CD8-positive, alpha-beta T cell (primary cell): ENCODE measurements at places on chromosomes 1 and 21. TPM values are rescaled to one million over a fixed set of nuclear protein-coding genes. Genes with fewer than 3 reads are reported as not detected.

GRCh38 chr21:31983120-31983519 lies 110.3 kb downstream of the HUNK start:
- DNase-seq: no peak

DNA sequence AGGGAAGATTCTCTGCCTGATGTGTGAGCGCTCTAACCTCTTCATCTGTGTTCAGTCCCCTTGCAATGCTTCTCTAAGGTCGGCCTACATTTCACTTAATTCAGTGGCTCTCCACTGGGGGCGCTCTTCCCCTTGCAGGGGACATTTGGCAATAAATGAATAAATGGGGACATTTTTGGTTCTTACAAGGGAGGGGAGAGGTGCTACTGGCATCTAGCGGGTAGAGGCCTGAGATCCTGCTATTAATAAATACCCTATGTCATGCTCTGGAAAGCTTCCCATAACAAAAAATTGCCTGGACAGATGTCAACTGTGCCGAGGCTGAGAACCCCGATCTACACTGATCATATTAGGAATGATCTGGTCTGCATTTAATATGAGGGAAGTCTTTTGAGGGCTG lies 25.9 kb upstream of the DNAJC11 start:
- peak; percentile 51 for DNase-seq

DNA sequence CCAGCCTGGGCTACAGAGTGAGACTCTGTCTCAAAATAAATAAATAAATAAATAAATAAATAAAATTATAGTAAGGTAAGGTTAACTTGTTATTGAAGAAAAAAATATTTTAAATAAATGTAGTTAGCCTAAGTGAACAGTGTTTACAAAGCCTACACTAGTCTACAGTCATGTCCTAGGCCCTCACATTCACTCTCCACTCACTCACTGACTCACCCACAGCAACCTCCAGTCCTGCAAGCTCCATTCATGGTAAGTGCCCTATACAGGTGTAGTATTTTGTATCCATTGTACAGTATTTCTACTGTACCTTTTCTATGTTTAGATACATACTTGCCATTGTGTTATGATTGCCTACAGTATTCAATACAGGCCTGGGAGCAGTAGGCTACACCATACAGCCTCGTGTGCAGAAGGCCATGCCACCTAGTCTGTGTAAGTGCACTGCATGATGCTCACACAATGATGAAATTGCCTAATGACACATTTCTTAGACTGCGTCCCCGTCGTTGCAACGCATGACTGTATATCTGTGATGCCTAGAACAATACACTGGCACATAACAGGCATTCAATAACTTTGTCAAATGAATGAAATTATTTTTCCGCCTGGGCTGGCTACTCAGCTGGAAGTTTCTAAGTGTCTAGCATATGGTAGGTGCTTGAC lies 14.8 kb downstream of the KCNN3 start:
- no peak for DNase-seq

DNA sequence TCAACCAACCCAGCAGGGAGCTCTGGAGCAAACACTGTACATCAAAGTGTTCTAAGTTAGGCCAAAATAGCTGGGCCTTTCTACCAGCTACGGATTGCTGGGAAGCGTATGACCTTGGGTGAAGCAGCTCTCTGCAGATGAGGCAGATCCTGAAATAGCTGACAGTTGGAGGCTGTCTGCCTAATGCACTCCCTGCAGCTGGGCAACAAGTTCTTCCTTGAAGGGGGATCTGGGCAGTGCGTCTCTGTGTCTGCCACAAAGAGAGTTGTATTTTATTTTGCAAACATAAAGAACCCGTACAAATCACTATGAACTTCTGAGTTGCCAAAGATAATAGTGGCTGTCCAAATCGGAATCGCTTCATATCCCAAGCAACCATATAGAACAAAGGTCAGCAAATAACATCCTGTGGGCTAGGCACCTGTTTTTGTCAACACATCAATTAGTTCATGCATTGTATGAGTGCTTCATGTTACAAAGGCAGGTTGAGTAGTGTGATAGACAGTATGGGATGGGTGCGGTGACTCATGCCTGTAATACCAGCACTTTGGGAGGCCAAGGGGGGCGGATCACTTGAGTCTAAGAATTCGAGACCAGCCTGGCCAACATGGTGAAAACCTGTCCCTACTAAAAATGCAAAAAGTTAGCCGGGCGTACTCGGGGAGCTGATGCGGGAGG lies 29.1 kb upstream of the KLF17 start:
- no peak for DNase-seq

DNA sequence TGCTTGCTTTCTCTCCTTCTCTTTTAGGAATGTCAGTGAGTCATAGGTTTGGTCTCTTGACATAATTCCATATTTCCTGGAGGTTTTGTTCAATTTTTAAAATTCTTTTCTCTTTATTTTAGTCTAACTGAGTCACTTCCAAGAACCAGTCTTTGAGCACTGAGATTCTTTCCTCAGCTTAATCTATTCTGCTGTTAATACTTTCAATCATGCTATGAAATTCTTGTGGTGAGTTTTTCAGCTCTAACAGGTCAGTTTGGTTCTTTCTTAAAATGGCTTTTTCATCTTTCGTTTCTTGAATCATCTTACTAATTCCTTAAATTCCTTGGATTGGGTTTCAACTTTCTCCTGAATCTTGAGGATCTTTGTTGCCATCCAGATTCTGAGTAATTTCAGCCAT lies 321.0 kb downstream of the PTBP2 start:
- no peak for DNase-seq

GRCh38 chr1:230626232-230626631 lies 16.0 kb upstream of the COG2 start:
- DNase-seq: no peak

- no peak for DNase-seq
Observed at GRCh38 chr1:24411963-24412362, 1.6 kb downstream of the STPG1 start.

GRCh38 chr1:156550346-156550745 lies 22.0 kb downstream of the IQGAP3 start:
- no peak for DNase-seq

GRCh38 chr1:199551967-199552565 lies 475.4 kb upstream of the NR5A2 start:
- peak; percentile 54 for DNase-seq

DNA sequence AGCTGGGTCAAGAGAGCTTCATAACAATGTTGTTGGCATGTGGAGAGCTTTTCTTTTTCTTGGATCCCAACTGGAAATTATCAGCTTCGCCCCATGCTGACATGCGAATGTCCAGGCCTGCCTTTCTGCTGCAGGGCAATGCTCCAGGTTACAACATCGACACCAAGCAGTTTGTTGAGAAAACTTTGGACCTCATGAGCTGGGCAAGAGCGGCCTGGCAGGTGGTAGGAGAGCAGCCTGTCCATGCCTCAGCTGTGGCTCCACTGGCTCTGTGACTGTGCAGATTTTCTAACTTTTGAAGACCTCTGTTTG lies 41.4 kb downstream of the MTARC1 start:
- no peak for DNase-seq

GRCh38 chr1:22225858-22226589 lies 83.1 kb upstream of the WNT4 start:
- DNase-seq: no peak

DNA sequence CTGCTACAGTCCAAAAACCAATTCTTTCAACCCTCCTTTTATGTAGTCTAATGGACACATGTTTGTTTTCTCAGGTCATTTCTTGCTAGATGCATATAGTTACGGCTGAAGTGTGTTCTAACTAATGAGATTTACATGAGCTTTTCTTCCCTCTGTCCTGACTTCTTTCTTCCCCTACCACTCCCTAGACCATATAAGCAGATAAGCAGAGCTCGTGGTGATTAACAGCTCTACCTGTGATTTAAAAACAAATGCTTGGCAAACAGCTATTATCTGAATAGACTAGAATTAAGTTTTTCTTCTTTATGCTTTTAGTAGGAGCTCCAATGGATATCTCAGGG lies 18.6 kb downstream of the KHDRBS1 start:
- DNase-seq: no peak

- no peak for DNase-seq
Observed at GRCh38 chr21:45706299-45706698, 62.8 kb downstream of the PCBP3 start.

- no peak for DNase-seq
Observed at GRCh38 chr21:27173053-27173452, 206.2 kb upstream of the ADAMTS5 start.

DNA sequence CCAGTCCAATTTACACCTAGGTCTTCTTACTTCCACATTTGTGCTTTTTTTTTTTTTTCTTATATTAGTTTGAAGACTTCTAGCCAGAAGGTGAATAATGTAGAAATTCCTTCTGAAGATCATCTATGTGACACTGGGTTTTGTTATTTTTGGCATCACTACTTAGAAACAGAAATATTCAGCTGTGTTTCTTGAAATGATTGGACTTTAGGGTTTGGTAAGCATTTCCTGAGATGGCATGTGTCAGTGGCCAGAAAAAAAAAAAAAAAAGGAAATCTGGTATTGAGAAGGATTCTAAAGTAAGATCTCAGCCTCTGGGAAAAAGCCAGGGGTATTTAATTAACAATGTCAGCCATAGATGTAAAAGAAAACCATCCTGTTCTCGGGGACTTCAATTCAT lies 43.4 kb upstream of the LRRC8C start:
- DNase-seq: no peak

DNA sequence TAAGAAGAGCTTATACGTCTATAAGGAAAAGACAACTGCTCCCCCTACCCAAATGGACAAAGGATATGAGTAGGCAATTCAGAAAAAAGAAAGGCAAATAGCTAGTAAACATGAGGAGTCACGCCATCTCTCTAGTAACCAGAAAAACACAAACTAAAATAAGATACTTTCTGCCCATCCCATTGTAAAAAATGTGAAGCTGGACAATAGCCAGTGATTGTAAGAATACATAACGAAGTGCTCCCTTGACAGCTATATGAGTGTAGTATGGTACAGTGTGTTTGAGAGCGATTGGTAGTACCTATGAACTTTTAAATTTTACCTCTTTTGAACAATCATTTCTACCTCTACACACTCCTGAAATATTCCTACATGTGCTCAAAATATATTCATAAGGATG lies 7.5 kb upstream of the GJA8 start:
- no peak for DNase-seq

- peak; percentile 16 for DNase-seq
Observed at GRCh38 chr1:32215629-32216480, 6.3 kb downstream of the TMEM234 start.

DNA sequence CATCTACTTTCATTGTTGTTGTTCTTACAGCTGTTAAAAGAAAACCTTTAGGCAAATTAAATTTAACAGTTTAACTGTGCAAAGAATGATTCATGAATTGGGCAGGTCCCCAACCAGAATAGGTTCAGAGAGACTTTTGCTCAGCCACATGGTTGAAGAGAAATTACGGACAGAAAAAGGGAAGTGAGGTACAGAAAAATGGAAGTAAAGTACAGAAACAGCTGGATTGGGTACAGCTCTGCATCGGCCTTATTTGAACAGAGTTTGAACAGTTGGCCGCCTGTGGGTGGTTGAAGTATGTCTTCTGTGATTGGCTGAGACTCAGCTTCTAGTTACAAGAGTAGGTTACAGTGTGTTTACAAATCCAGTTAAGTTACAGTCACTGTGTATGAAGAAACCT lies 210.1 kb downstream of the FGGY start:
- DNase-seq: no peak

DNA sequence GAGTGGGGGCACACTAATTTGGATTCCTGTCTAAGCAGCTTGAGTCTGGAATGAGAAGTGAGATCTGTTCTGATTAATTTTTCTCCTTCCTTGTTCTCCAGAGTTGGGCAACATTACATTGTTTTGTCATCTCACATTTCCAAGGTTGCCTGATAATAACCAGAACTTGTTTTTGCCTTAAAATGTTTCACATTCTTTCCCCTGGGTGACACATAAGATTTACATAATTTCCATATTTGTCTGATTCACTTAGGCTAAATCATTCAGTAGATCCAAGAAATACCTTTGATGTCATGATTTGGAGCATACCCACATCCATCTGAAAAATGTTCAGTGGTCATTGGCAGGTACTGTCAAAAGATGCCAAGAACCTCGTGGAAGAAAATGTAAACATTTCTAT lies 60.3 kb downstream of the XCL2 start:
- DNase-seq: no peak

GRCh38 chr1:179742717-179743678 lies at the start of gene FAM163A:
Gene FAM163A (plus strand): TSS chr1:179743291. CDS start chr1:179813098, 69,807 bp downstream.
- DNase-seq: no peak

DNA sequence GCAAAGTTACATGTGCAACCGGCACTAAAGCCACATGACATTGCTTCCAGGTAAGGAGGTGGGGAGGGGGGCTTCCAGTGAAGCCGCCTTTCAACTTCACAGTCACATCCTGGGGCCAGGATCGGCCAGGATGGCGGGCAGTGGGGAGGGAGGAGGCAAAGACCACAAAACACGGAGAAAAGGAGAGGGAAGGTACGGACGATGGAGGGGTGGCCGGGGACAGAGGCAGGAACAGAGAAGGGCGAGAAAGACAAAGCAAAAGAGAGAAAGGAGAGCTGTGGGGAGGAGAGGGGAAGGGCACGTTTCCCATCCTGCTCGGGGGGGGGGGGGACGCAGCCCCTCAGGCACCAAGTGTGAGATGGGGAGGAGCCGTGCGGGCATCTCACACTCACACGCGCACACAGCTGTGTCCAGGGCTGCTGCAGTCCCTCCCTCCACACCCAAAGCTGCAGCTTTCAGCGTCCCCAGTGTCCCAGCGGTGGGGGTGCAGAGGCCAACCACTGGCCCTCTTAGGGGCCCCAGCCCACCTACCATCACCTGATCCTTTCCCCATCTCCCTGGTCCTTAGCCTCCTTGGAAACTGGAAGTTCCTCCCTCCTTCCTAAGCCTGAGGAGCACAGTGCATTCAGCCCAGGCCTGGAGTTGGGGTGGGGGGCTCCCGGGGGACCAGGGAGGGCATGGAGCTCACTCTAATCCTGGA lies 2.4 kb downstream of the SH2D5 start:
- no peak for DNase-seq

DNA sequence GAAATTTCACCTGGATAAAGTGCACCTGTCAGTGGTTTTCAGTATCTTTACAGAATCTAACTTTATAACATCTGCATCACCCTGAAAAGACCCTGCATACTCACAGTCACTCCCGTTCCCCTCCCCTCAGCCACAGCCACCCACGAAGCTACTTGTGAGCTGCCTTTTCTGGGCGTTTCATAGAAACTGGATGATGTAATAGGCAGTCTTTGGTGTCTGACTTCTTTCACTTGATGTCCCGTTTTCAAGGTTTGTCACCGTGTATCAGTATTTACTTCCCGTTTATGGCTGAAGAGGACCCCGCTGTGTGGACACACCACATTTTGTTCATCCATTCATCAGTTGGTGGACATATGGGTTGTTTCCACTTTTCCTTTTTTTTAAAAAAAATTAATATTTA lies 47.8 kb upstream of the LRRC3 start:
- no peak for DNase-seq

ZNF697 gene
- not detected for total RNA-seq

PSMB4 gene
- 278 TPM for total RNA-seq

KIF2C gene
- 0.81 TPM for total RNA-seq

LCA5L gene
- total RNA-seq: not detected

DMBX1 gene
- total RNA-seq: not detected

PTGS2 gene
- total RNA-seq: 0.19 TPM

CHI3L2 gene
- total RNA-seq: 8.7 TPM

OR2T27 gene
- not detected for total RNA-seq

PRCC gene
- 58.4 TPM for total RNA-seq

PTGFR gene
- not detected for total RNA-seq

EXTL1 gene
- 0.08 TPM for total RNA-seq

ELAPOR1 gene
- total RNA-seq: 5.0 TPM

FAM78B gene
- not detected for total RNA-seq

LCE6A gene
- not detected for total RNA-seq

BMP8A gene
- not detected for total RNA-seq

PPIAL4G gene
- total RNA-seq: 0.11 TPM

GPBP1L1 gene
- 128 TPM for total RNA-seq

LMOD1 gene
- total RNA-seq: not detected

SMCP gene
- not detected for total RNA-seq
